ENCODE measurements at places on chromosomes 3 and 15.

DNA sequence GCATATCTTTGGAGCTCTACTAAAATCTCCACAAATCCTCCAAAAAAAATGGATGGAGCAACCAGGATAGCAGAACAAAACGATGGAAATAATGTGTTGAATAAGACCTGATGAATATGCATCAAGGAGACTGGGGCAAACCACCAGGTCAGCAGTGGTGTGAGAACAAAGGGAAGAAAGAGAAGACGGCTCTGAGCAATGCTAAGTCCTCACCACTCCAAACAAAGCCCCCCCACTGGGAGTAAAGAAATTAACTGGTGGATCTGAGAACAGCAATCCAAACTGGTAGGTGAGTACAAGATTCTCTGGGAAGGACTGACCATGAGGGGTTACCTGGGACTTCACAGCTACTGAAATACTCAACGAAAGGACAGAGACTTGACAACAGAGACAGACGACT is 977.3 kb downstream of the TBL1XR1 start:
- H3K36me3 ChIP-seq, result no peaks in the 10 kb centered on the region
- no peaks in the 10 kb centered on the region for H3K4me1 ChIP-seq
- H3K27ac ChIP-seq, result no peak overlapping the region
- H3K4me3 ChIP-seq, result no peak overlapping the region
- DNase-seq, result peak; percentile 21
- H3K27me3 ChIP-seq, result no peaks in the 10 kb centered on the region

- no peaks in the 10 kb centered on the region for H3K36me3 ChIP-seq
- no peaks in the 10 kb centered on the region for H3K4me1 ChIP-seq
- H3K27ac ChIP-seq, result no peak overlapping the region
- DNase-seq, result no peak
- peaks cover 9% of the 10 kb centered on the region for H3K27me3 ChIP-seq
Observed at GRCh38 chr3:11060500-11061251, 68.1 kb downstream of the SLC6A1 start.

- no peak overlapping the region for H3K27ac ChIP-seq
- H3K4me1 ChIP-seq, result no peaks in the 10 kb centered on the region
- DNase-seq, result no peak
- no peak overlapping the region for H3K4me3 ChIP-seq
Observed at GRCh38 chr15:62976301-62976881, 66.2 kb upstream of the TPM1 start.

DNA sequence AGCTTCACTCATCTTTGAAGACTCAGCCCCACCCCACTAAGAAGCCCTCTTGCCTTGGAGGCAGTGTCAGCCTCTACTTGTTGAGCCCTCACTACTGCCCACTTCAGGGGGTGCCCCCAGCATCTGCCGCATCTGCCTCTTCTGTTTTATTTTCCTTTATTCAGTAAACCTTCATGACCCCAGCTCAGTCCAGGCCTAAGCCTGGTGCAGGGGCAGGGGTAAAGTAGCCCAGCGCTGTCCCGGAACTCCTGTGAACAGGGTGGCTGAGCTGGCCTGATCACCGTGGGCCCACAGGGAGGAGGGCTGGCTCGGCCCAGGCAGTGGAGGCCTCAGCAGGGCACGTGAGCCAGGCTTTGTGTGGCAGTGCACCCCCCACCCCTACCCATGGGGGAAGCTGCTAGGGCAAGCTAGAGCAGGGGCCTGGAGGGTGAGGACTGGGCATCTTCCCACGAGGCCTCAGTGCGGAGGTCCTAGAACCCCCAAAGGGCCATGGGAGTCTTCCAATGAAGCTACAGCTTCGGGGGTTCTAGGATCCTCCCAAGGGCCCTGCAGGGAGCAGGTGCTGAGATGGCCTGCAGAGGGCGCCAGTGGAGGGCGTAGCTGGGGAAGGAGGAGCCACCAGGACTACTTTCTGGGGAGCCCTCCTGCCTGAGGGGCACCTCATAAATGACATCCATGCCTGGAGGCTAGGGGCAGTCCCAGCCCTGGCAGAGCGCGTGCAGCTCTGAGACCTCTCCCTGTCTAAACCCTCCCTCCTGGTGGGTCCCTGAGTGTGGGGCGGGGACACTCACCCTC is 36.0 kb downstream of the TSPAN3 start:
- peaks cover 21% of the 10 kb centered on the region for H3K4me1 ChIP-seq
- no peaks in the 10 kb centered on the region for H3K27me3 ChIP-seq
- DNase-seq, result peak; percentile 91
- H3K36me3 ChIP-seq, result no peaks in the 10 kb centered on the region
- no peak overlapping the region for H3K4me3 ChIP-seq
- H3K27ac ChIP-seq, result no peak overlapping the region

DNA sequence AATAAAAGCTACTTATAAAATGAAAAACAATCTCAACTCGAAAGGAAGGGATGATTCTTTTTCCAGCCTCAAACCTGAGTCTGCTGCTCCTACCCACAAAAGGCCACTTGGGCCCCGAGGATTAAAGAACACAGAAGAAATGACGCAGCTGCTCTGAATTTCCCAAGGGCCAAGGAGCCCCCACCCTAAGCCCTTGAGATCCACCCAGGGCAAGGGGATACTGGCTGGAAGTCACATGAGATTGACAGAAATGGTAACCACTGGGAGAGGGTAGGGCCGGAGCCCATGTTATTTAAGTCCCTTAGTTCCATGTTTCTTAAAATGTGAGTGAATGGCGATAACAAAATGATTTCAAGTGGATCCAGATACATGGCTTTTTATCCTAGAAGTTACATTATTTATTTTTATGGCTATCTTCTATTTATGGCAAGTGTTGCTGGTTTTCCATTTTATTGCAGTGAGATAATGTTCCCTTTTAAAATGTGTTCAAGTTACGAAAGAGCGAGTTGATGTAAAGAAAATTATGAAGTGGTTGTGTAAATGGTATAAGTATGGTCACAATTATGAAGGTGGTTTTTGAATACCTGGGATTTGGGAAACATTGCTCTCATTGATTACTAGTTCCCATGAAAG is 16.8 kb downstream of the IGDCC4 start:
- no peak overlapping the region for H3K27ac ChIP-seq
- no peak for DNase-seq
- peaks cover 20% of the 10 kb centered on the region for H3K4me1 ChIP-seq
- no peak overlapping the region for H3K4me3 ChIP-seq
- H3K36me3 ChIP-seq, result no peaks in the 10 kb centered on the region

DNA sequence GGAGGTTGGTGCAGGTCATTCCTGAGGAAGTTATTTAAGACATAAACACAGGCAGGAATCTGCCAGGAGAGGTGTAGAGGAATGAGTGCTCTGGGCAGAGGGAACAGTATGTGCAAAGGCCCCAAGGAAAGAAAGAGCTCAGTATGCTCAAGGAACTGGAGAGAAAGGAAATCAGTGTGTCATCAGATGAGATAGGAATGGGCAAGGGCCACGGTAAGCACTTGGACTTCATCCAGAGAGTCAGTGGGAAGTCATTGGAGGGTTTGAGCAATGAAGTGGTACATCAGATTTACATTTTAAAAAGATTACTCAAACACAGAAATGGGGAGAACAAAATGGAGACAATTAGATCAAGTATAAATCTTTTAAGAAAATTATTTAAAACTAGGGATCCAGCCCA is 272.2 kb downstream of the ADAMTSL3 start:
- no peak overlapping the region for H3K4me3 ChIP-seq
- no peak for DNase-seq
- no peaks in the 10 kb centered on the region for H3K36me3 ChIP-seq
- no peaks in the 10 kb centered on the region for H3K4me1 ChIP-seq
- H3K27ac ChIP-seq, result no peak overlapping the region
- no peaks in the 10 kb centered on the region for H3K27me3 ChIP-seq

GRCh38 chr3:67461667-67462142 is 192.7 kb downstream of the SUCLG2 start:
- DNase-seq, result no peak
- no peaks in the 10 kb centered on the region for H3K36me3 ChIP-seq
- H3K4me1 ChIP-seq, result no peaks in the 10 kb centered on the region
- no peak overlapping the region for H3K4me3 ChIP-seq

- peaks cover 34% of the 10 kb centered on the region for H3K4me1 ChIP-seq
- H3K36me3 ChIP-seq, result no peaks in the 10 kb centered on the region
- DNase-seq, result no peak
Observed at GRCh38 chr3:147379651-147380050, 26.7 kb downstream of the ZIC4 start.

- no peak overlapping the region for H3K4me3 ChIP-seq
- no peak overlapping the region for H3K27ac ChIP-seq
- H3K27me3 ChIP-seq, result no peaks in the 10 kb centered on the region
- no peaks in the 10 kb centered on the region for H3K4me1 ChIP-seq
- DNase-seq, result no peak
Observed at GRCh38 chr3:38070013-38070412, 31.0 kb downstream of the DLEC1 start.
